ENCODE measurements at places on chromosomes 16 and 17.

DNA sequence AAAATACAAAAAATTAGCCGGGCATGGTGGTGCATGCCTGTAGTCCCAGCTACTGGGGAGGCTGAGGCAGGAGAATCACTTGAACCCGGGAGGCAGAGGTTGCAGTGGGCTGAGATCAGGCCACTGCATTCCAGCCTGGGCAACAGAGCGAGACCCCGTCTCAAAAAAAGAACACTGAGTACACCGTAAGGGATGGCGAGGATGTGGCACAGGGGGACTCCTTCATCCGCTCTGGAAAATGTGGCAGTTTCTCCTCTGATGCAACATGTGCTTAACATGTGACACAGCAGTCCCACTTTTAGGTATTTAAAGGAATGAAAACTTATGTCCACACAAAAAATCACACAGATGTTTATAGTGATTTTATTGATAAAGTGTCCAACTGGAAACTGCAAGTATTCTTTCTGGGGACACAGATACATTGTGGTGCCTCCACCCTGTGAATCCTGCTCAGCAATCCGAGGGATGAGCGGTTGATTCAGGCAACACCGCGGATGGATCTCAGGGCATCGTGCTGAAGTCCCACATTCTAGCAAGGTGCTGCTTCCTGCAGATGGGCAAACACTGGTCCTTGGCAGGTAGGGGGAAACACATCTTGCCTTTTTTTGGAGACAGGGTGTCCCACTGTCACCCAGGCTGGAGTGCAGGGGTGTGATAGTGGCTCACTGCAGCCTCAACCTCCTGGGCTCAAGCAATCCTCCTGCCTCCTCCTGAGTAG lies 3.5 kb upstream of the C16orf95 start:
- no peak for DNase-seq

DNA sequence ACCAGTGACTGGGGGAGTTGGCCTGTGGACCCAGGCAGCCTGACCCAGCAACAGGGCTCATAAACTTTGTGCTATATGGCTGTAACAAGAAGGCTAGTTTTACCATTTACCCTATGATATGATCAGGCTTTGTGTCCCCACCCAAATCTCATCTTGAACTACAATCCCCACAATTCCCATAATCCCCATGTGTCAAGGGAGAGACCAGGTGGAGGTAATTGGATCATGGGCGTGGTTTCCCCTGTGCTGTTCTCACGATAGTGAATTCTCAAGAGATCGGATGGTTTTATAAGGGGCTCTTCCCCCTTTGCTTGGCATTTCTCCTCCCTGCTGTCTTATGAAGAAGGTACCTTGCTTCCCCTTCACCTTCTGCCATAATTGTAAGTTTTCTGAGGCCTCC lies 111.2 kb upstream of the NLRP1 start:
- no peak for DNase-seq

DNA sequence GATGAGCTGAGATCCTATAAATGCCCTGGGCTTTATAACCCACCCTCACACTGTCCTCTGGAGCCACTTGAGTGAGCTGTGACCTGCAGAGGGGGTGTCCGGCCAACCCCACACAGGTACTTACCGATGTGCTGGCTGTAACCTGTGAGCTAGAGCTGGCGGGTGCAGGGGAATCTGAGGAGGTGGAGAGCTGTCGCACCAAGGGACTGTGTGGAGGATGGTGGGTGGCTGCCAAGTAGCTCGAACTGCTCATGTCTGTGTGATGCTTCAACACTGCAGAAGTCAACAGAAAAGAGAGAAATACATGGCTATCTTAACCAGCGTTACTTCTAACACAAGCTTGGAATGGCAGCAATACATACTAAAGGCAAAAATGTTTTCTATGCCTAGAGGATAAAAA lies 39.4 kb downstream of the STH start:
- DNase-seq: no peak

- DNase-seq: no peak
Measured at GRCh38 chr17:77869665-77870132, 88.8 kb upstream of the TNRC6C start.

DNA sequence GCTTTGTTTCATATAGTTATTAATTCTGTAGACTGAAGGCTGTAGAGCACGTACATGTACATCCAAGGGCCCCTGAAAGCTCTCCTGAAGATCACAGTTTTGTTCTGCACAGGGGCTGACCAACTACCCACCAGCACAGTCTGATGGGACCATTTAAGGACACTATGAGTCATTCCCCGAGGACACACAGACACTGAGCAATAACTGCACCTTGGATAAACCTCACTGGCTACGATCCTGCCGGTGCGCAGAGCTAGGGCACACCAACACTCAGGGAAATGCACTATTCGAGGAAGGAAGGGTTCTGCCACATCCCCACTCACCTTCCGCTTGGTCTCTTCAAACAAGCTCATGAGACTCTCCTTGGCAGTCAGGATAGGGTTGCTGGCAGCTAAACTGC lies 20.3 kb downstream of the SMG6 start:
- no peak for DNase-seq

Data from stimulated activated CD8-positive, alpha-beta memory T cell treated with anti-CD3 and anti-CD28 coated beads, Interleukin-15, amount 100 ng/mL, for 48 hours (primary cell).